Mesenchymal stem cell (in vitro differentiated cells and primary cell): ENCODE measurements at places on chromosomes 1 and 21.
A peak's percentile ranks its signal among the peaks of the same experiment; 100 is the strongest.

- no peak overlapping the region for H3K27ac ChIP-seq
- no peaks in the 10 kb centered on the region for H3K36me3 ChIP-seq
- peaks cover 64% of the 10 kb centered on the region for H3K4me1 ChIP-seq
- DNase-seq: peak; percentile 66
- peak overlapping the region; percentile 5 for H3K4me3 ChIP-seq
Observed at GRCh38 chr1:156706657-156707416, 1.5 kb upstream of the CRABP2 start.

GRCh38 chr1:89525169-89525855, 683 bp downstream of the LRRC8B start:
- no peaks in the 10 kb centered on the region for H3K36me3 ChIP-seq
- H3K27me3 ChIP-seq: no peaks in the 10 kb centered on the region
- peaks cover 10% of the 10 kb centered on the region for H3K4me1 ChIP-seq
- H3K27ac ChIP-seq: no peak overlapping the region
- peak; percentile 41 for DNase-seq

- H3K27me3 ChIP-seq: peaks cover 45% of the 10 kb centered on the region
- DNase-seq: no peak
- H3K4me1 ChIP-seq: peaks cover under 1% of the 10 kb centered on the region
- H3K36me3 ChIP-seq: no peaks in the 10 kb centered on the region
- no peak overlapping the region for H3K4me3 ChIP-seq
- H3K27ac ChIP-seq: no peak overlapping the region
Observed at GRCh38 chr1:115082949-115083348, 6.4 kb downstream of the TSPAN2 start.

GRCh38 chr1:151143057-151143435, 3.4 kb downstream of the SEMA6C start:
- H3K36me3 ChIP-seq: peaks cover 19% of the 10 kb centered on the region
- H3K27ac ChIP-seq: no peak overlapping the region
- no peak overlapping the region for H3K4me3 ChIP-seq
- DNase-seq: no peak
- peaks cover 22% of the 10 kb centered on the region for H3K4me1 ChIP-seq
- peaks cover 21% of the 10 kb centered on the region for H3K27me3 ChIP-seq

DNA sequence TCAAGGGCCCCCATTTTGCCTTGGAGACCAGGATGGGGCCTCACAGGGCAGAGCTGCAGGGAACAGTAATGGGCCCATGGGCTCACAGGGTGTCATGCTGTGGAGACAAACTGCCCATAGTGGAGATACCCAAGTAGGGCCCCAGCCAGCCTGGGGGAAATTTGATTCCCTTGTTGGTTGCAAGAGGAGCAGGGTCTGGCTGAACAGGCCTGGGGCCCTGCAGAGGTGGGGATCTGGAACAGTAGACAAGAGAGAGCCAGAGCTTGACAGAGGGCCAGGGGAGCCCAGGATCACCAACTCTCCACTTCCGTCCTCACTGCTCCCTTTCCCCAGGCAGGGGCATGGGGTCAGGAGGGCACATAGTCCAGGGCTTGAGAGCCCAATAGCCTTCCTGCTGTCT, 8.7 kb downstream of the S100B start:
- no peaks in the 10 kb centered on the region for H3K36me3 ChIP-seq
- peaks cover 3% of the 10 kb centered on the region for H3K4me1 ChIP-seq

- DNase-seq: no peak
- no peaks in the 10 kb centered on the region for H3K4me1 ChIP-seq
- H3K27me3 ChIP-seq: no peaks in the 10 kb centered on the region
- no peak overlapping the region for H3K27ac ChIP-seq
- no peak overlapping the region for H3K4me3 ChIP-seq
- no peaks in the 10 kb centered on the region for H3K36me3 ChIP-seq
Observed at GRCh38 chr1:92408825-92409224, 77.9 kb downstream of the GFI1 start.

- no peak overlapping the region for H3K27ac ChIP-seq
- H3K4me3 ChIP-seq: no peak overlapping the region
- no peaks in the 10 kb centered on the region for H3K36me3 ChIP-seq
- DNase-seq: no peak
- peaks cover 1% of the 10 kb centered on the region for H3K4me1 ChIP-seq
- H3K27me3 ChIP-seq: no peaks in the 10 kb centered on the region
Observed at GRCh38 chr1:98264727-98265126, 343.9 kb upstream of the DPYD start.

GRCh38 chr1:229129301-229130027, 141.4 kb upstream of the RAB4A start:
- no peaks in the 10 kb centered on the region for H3K36me3 ChIP-seq
- H3K27ac ChIP-seq: no peak overlapping the region
- H3K4me3 ChIP-seq: no peak overlapping the region
- no peak for DNase-seq

DNA sequence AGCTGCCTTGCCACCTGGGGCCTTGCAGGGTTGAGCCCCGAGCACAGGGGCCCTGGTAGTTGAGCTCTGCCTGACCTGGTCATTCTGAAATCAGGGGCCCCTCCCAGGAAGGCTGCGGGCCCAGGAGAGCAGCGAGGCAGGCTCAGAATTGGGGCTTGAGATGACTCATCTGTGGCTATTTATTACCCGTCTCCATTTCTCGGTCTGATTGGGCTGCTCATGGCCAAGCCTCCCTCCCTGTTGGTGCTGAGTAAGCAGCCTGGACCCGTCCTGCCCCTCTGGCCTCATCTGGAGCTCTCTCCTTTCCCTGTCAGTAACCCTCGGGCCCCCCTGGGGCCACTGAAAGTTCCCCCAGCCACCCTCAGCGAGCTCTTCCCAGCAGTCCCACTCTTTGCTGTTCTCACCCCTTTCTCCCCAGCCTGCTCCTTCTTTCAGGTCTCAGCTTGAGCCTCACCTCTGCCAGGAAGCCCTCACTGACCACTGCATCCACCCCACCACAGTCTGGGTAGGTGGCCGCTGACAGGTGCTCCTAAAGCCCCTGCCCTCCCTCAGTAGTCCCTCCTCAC, 11.0 kb upstream of the TNFRSF8 start:
- H3K4me1 ChIP-seq: peaks cover 18% of the 10 kb centered on the region
- no peaks in the 10 kb centered on the region for H3K36me3 ChIP-seq
- H3K4me3 ChIP-seq: peak overlapping the region; percentile 26

GRCh38 chr1:19376428-19377372, 64.6 kb downstream of the SLC66A1 start:
- DNase-seq: no peak
- H3K27me3 ChIP-seq: no peaks in the 10 kb centered on the region
- H3K4me1 ChIP-seq: peaks cover 2% of the 10 kb centered on the region
- no peak overlapping the region for H3K27ac ChIP-seq
- peaks cover 78% of the 10 kb centered on the region for H3K36me3 ChIP-seq
- H3K4me3 ChIP-seq: no peak overlapping the region

GRCh38 chr1:247295746-247296145, 35.9 kb downstream of the ZNF496 start:
- H3K27ac ChIP-seq: peak overlapping the region; percentile 94
- H3K36me3 ChIP-seq: peaks cover 17% of the 10 kb centered on the region
- H3K4me3 ChIP-seq: no peak overlapping the region
- H3K27me3 ChIP-seq: no peaks in the 10 kb centered on the region
